ENCODE measurements at places on chromosomes 2 and 18. TPM values are rescaled to one million over a fixed set of nuclear protein-coding genes. Genes with fewer than 3 reads are reported as not detected.

HTR2B gene
- not detected for total RNA-seq

SOCS6 gene
- total RNA-seq = 1.6 TPM

COL3A1 gene
- 0.64 TPM for total RNA-seq

SH2D6 gene
- 0.66 TPM for total RNA-seq

DLX1 gene
- not detected for total RNA-seq

SERPINB5 gene
- total RNA-seq = not detected

- ATAC-seq = no peak
Observed at GRCh38 chr2:177572236-177572671, 179.7 kb downstream of the AGPS start.

DNA sequence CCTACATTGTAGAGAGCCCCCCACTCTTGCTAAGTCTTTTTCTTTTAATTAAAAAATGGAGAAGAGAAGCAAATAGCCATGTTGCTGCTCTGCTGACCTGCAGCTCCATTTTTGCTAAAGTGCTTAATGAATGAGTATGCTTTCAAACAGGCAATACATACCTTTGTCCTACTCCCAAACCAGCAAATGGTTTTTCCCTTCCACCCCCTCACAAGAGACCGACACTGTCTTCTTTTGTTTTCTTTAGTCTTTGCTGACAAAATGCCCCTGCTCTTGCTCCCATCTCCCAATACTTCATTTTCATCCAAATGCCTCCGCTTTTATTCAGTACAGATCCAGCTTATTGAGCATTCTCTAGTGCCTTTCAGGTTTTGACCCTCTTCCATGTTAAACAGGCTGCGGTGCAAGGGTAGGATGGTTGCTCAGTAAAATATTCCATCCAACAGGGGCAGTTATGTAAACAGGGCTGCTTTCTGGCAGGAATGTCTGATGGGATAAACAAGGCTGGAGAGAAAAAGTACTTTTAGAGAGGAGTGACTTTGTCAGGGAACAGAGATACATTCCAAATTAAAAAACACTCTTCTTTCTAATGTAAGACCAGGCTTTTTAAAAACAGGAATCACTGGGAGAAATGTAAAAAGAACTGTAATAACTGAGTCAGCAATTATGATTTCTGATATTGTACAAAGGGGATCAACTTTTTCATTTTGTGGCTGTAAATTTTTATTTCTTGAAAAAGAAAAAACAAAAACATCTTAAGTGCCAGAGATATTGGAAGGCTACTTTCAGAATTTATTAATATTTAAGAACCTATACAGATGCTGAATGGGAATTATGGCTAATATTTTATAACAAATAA, 136.8 kb downstream of the MEP1B start:
- ATAC-seq = no peak

GRCh38 chr2:127700527-127701192, 637 bp upstream of the SFT2D3 start:
- ATAC-seq = peak; percentile 25

GRCh38 chr2:20050104-20050645, 1.3 kb downstream of the LAPTM4A start:
- ATAC-seq = peak; percentile 8

GRCh38 chr2:98588880-98589431, 19.4 kb downstream of the COA5 start:
- no peak for ATAC-seq

DNA sequence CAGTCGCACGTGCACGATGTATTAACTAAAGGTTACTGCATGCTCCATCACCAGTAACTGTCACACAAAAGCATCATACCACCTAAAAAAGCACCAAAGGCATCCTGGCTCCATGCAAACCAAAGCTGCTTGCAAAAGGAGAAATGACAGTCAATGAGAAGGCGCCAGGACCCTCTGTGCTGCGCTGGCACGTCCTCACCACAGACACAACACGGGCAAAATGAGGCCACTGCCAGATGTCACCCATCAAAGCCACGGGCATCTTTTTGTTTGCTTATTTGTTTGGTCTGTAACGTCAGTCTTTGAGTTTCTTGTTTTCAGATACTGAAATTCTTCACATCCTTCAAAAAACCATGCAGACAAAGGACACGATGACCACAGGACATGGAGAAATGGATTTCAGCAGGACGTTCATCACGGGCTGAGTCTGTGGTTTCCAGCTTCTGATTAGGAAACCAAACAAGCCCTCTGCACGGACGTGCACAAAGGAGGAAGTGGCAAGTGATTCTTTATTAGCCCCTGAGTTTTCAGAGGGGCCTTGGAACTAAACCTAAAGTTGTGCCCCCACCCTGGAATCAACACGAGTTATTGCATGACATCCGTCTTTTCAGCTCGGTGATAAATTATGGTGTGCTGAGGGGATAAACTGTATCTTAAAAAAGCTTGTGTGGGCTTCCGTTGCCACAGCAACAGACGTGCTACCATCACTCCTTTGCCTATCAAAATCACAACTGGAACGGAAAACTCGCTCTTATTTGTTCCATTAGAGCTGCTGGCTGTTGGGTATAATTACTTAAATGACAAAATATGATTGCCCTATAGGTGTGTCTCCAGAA, 181.8 kb downstream of the EIPR1 start:
- no peak for ATAC-seq

DNA sequence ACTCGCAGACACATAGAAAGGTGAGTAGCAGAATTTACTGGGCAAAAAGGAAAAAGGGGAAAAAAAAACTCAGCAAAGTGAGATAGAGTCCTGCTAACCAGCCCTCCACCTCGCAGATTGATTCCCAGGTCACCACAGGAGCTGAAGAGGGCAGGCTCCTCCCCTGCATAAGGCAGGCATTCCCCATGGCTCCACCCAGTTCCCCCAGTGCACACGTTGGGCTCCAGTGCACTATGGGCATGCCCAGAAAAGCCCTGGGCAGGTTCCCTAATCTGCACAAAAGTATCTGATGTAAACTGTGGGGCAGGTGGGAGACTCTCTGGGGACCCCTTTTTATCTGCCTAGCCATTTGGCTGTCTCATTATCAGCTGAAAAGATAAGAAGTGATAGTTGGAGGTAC, 461.2 kb upstream of the TMEFF2 start:
- ATAC-seq = no peak

- ATAC-seq = no peak
Observed at GRCh38 chr2:145777914-145778313, 1258.0 kb upstream of the ZEB2 start.

- ATAC-seq = no peak
Observed at GRCh38 chr2:35199298-35199697, 1156.3 kb upstream of the CRIM1 start.

DNA sequence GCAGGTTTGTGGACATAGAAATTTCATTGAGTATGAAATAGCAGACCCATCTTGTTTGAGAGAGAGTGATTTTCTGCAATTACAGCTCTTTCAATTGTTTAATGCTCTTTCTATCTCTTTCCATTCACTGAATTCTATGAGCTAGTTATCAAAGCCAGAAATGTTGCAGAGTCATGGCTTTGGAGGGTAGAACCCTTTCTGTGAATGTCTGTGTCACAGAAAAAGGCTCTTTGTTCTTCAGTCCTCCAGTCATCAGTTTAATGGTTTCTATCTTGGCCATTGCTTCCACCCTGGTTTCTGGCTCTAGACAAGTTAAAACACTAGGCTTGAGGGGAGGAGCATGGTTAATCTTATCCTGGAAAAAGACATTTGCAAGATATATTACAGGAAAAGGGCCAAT, 655.0 kb downstream of the STK39 start:
- no peak for ATAC-seq

DNA sequence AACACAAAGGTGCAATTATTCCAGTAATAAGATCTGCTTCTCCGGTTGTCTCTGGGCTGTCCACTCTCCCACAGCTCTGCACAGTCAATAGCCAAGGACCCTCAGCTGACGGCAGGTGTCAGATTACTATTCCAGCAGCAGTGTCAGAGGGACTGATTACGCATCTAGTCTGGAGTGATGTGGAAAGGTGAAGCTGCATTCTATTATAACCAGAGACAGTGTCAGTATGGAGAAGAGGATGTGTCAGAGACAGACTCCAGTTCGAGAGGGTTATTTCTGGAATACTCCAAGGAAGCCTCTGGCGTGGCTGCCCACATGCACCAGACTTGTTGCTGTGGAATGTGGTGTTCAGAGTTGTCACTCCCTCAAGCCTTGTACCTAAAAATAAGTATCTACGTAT, 163.6 kb upstream of the TMEM200C start:
- no peak for ATAC-seq

- ATAC-seq = no peak
Observed at GRCh38 chr2:232979871-232980461, 33.1 kb downstream of the NGEF start.

DNA sequence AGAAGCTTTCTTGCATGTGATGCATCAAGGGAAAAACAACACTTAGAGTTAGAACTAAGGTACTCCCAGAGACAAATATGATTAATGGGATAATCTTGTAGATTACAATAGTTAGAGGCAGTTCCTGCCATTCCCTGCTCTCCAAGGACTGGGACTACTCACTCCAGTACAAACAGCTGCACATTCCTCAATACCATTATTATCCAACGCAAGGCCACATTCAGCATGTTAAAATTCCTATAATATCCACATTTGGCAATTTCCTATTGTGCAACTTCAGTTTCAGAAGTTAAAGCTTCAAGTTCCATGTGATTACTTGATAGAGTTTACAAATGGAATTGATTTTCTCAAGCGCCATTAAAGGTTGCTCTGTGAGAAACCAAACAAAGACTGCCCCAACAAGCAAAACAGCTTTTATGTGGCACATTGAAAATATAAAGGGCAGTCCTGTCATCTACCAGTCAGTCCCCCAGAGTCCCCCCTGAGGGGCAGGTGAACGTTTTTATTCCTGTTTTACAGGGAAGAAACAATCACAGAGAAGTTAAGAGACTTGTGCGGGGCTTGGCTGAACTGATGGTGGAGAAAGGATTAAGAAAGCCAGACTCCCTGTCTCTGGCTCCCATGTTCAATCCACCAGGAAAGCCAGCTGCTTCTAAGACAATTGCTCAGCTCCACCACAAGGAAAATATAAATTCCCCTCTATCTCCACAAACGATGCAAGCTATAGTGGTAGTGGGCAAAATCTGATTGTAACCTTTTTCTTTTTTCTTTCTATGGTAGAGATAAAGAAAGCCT, 72.6 kb downstream of the TXNL1 start:
- no peak for ATAC-seq

GRCh38 chr2:201883606-201884369, 77.5 kb downstream of the CDK15 start:
- no peak for ATAC-seq

Measured in activated T-helper 17 cell treated with anti-CD3 and anti-CD28 coated beads, Interleukin-2, amount 50 U/mL, for 72 hours (primary cell).